ENCODE measurements at places on chromosomes 5 and 9.

DNA sequence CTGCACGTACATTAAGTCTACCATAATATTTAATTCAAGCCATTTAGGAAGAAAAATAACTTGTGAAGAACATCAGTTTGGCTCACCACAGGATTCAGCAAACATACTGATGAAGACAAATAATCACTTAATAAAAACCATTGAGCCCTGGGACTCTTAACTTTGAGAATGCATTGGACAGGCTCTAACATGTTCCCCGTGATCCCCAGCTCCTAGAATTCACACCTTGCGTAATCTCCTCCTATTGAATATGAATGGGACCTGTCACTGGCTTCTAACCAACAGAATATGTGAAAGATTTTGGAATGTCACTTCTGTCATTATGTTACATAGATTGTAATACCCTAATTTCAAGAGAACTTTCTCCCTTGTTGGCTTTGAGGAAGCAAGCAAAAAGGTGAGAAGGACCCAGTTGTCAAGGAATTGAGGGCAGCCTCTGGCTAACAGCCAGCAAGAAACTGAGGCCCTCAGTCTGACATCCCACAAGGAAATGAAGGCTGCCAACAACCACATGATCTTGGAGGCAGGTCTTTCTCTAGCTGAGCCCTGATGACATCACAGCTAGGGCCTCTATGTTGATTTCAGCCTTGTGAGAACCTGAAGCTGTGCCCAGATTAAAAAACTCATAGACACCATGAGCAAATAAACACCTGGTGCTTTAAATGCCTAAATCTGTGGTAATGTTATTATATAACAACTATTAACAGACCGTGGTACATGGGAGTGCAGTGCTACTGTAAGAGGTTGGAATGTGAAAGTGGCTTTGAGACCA, 433.2 kb downstream of the SEMA5A start:
- DNase-seq = no peak

GRCh38 chr5:91367344-91367743, 15.8 kb downstream of the ARRDC3 start:
- DNase-seq = no peak

GRCh38 chr9:75866273-75866871, 24.1 kb upstream of the PCSK5 start:
- no peak for DNase-seq

- no peak for DNase-seq
Measured at GRCh38 chr5:61632064-61632463, 300.0 kb downstream of the ZSWIM6 start.

DNA sequence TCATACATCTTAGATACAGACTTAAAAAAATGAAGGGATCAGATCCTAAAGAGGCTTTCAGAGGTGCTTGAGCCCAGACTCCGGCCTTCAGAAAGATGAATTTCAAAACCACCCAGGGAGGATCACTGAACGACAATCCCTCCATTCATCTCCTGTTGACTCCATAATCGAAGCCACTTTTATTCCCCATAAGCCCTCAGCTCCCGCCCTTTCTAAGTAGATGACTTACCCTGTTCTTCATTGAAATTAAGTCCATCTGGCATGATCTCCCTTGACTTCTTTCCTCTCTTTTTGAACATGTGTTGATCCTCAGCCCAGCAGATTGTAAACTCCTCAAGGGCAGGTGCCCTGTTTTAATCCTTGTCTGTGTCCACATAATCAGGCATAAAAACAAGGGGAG, 50.8 kb upstream of the ASTN2 start:
- no peak for DNase-seq

DNA sequence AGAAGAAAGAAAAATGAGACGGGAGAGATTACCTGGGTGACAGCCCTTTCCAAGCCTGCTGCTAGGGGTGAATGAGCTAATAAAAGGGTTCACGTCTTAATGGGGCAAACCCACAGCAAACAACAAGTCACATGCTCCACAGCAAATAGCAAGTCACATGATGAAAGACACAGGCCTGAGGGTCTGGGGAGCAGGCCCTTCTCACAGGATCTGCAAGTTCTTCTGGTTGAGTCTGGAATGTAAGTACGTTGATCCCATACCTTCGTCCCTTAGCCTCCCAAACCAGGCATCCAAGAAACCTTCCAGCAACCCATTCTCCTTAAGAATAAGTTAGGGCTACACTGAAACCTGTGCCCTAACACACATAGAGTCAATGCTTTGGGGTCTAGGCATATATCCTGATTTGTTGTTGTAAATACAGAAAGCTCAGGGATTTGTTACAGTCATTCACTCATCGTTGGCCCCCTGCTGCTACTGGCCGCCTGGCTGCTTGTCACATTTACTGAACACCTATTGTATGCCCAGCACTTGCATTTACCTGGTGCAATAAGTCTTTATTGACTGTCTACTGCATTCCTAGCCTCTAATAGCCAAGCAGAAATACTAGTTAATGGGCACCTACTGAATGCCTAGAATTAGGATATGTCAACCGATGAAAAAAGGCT, 43.3 kb upstream of the MSX2 start:
- DNase-seq = no peak

DNA sequence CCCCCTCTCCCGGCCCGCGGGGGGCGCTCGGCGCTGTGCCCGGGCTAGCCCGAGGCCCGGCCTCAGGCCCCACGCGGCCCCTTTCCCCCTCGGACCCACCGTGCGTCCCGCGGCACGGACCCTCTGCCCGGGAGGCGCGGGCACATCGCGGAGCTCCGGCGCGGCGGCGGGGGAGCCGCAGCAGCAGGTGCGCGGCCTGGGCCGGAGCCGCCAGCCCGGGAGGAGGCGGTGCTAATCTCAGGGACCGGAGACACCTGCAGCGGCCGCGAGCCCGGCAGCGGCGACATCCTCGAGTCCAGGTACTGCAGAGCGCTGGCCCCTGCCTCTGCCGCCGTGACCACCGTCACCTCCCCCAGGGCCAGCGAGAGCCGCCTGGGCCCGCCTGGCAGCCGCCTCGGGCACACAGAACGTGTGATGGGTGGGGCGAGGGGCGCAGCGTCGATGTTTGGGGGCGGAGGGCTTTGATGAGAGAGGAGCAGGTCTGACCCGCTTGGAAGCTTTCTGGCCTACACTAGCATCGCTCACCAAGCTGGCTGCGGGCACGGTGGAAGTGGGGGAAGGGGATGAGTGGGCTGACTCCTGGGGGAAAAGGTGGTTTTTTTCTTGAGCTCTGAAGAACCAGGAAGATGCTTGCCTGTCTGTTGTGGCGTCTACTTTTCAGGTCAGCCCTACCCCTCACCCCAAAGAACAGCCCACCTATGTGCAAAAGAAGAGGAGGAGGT, 524 bp downstream of the CYFIP2 start:
- no peak for DNase-seq

GRCh38 chr9:70893580-70894122, 227.8 kb downstream of the TRPM3 start:
- DNase-seq = no peak

DNA sequence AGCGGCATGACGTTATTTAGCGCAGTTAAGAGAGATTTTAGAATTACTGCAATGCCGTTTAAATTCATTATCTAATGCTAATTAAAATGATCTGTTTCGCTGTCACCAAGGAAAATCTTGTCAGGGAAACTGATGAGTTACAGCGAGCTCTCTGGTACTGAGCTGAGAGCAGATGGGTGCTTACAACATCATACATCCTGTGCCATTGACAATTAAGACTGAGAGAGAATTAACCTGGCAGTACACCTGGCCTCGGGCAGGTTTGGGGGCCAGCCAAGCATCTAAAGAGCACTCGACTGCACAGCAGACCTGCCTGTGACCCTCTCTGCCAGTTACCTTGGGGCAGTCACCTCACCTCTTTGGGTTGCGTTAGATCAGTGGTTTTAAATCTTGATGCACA, 55.0 kb downstream of the PUM3 start:
- DNase-seq = no peak

DNA sequence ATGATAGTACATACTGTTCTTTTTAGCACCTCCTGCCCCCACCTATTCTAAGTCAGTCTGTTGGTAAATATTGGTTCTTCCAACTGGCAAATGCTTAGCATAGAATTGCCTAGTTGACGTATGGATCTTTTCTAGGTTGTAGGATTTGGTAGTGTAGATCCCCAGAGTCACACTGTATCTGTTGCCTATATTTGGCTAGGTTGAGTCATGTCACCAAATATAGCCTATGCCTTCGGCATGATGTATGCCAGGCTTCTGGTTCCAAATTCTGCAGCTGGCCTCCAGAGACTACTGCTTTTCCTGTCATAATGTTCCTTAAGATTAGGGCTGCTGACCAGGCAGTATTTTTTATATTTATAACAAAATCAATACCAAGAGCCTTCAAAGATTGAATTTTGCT, 38.2 kb downstream of the CPEB4 start:
- DNase-seq = no peak

DNA sequence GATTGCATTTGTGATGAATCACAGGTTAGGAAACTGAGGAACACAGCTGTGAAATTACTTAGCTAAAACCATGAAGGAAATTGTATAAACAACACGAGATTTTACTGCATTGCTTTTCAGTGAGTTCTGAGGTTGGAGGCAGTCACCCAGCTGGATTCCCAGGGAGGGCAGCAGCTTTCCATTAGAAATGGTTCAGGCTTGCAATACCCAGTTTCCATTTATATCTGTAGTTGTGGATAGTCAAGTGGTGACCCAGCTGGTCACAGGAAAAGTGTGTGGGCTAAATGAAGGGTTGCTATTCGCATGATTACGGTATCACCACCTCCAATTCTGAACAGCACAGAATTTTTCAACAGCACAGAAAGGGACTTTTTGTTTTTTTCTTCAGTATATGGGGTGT, 34.3 kb upstream of the SPATA31D4 start:
- DNase-seq = no peak

GRCh38 chr5:135344349-135344748, 54.7 kb downstream of the MACROH2A1 start:
- DNase-seq = no peak

DNA sequence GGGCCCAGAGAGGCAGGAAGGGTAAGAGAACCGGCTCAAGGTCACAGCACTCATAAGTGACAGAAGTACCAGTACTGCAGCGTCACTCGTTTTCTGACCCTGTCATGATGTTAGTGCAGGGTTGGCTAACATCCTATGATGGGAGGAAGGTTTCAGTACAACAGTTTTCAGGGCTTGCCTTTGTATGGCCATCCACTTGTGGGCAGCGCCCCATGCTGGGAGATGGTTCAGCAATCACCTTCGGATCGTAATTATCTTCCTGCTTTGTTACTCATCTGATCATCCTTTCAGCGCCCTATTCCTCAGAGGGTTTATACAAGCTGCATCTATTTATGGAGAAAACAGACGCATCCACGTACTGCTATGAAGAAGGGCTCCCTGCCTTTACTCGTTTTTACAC, 2.4 kb downstream of the MAP1B start:
- DNase-seq = no peak

DNA sequence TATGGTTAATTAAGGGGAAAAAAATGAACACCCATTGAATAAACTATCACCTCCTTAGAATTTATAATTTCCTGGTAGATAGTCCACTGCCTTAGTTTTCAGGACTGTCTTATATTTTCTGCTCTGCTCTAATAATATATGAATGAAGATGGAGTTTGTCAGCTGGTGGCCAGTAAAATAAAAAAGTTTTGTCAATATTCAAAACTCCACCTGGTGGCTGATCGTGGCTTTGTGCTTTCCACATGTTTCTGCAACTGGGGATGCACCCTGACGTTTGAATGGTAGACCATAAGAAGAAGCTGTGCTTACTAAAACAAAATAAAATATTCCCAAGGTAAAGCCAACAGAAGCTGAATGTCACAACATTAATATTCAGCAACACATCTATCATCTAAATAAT, 286.6 kb upstream of the IZUMO3 start:
- no peak for DNase-seq

- DNase-seq = no peak
Measured at GRCh38 chr9:35510754-35511428, 21.0 kb downstream of the RUSC2 start.

DNA sequence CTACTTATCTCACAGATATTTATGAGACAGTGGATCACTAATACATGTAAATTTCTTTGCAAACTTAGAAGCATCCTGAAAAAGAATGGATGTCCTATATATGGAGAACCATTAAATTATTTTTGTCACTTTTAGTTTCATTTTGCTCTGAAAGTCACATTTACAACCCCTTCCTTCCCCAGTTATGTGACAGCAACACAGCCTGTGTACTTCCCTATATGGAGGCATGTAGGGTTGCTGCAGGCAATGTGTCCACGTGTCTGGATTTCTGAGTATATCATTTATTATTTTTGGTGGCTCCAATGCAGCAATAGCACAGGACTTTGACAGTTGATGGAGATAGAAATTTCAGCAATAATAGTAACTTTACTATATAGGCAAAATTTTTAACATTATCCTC, 156.4 kb downstream of the ST8SIA4 start:
- no peak for DNase-seq

GRCh38 chr9:38007016-38007415, 62.0 kb downstream of the SHB start:
- no peak for DNase-seq

DNA sequence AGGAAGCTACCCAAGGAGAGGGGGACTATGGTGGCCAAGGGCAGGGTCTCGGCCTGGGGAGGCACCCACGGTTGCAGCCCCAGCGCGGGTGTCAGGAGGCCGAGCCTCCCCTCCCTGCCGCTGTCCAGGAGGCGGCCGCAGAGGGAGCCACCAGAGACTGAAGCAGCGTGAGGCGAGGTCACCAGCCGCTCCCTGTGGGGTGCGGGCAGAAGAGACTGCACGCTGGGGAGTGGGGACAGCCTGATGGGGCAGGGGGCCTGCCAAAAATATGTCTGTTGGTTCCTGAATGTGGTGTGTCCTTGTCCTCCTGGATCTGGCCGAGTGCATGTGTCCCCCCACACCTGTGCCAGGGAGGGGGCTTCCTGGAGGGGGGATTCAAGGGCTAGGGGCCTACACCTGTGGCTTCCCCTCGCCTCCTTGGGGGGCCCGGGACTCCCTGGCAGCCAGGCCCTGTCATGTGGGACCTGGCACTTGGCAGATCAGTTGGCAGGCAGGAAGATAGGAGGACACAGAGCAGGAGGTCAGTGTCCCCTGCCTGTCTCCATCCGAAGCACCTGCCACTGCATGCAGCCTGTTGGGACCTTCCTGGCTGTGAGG, 131.2 kb downstream of the DAB2IP start:
- DNase-seq = no peak

GRCh38 chr9:116380496-116380995, 227.0 kb downstream of the PAPPA start:
- DNase-seq = no peak

DNA sequence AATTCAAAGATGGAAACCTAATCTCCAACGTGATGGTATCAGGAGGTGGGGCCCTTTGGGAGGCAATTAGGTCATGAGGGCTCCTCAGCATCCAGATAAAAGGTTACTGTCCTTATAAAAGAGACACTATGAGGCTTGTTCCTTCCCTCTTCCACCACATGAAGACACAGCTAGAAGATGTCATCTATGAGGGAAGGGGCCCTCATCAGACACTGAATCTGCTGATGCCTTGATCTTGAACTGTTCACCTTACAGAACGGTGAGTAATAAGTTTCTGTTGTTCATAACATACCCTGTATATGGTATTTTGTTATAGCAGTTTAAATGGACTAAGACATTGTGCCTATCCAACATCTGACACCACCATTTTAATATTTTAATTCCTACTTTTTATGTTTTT, 19.7 kb upstream of the CCNH start:
- DNase-seq = no peak

Data from SHP77 treated with DMSO at 0.1 percent for 48 hours (cell line).